ENCODE measurements at places on chromosomes 16 and 17. TPM values are rescaled to one million over a fixed set of nuclear protein-coding genes. Genes with fewer than 3 reads are reported as not detected.

Gene PRR11
- total RNA-seq = 0.85 TPM

Gene TNFSF13
- total RNA-seq = 2.9 TPM

Gene HOXB1
- not detected for total RNA-seq

Gene MT3
- total RNA-seq = 3.1 TPM

Gene AIPL1
- not detected for total RNA-seq
